CD4-positive, alpha-beta T cell treated with Interferon alpha-2 for 1 hour (primary cell): ENCODE measurements at places on chromosomes 7 and 10.

- DNase-seq = no peak
These were observed 75.3 kb upstream of the C7orf33 start for GRCh38 chr7:148515237-148515636.

DNA sequence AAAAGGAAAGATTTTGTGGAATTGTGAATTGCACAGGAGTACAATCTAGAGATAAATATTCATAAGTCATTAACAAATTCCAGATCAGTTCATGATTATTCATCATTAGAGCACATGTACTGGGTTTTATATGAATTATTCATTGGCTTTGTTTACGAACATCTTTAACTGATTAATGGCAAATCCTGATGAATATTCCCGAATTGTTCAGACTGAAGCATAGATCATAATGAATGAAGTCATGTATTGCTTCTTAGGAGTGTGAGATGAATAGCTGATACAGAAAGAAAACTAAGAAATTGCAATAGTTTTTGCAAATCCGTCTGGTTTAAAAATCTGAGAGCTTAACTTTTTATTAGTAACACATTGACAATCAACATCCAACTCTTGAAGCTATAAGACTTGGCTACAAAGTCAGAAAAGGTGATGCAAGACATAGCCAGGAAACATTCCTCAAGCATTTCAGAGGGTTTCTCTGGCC is 183.6 kb upstream of the DGKB start:
- DNase-seq = no peak

GRCh38 chr7:137903382-137904169 is 56.8 kb upstream of the DGKI start:
- peak; percentile 70 for DNase-seq

- no peak for DNase-seq
These were observed 797 bp upstream of the NKX2-3 start for GRCh38 chr10:99531696-99532593.

DNA sequence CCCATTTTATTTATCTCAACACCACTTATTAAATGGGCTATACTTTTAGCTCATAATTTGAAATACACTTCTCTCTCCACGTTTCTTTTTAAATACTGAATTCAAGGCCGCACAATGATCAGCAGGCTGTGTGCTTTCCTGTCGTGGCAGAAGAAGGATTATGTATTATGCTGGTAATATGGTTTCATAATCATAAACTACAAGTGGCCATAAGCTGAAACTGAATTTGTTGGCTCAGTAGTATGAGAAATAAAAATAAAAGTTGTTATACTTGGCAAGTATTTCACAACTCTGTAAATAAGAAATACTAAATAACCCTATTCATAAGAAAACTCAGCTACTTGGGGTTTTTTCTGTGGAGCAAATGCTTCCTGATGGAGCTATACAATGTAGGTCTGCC is 313.6 kb downstream of the DOCK4 start:
- DNase-seq = no peak
